ENCODE measurements at places on chromosomes 16 and 17.

DNA sequence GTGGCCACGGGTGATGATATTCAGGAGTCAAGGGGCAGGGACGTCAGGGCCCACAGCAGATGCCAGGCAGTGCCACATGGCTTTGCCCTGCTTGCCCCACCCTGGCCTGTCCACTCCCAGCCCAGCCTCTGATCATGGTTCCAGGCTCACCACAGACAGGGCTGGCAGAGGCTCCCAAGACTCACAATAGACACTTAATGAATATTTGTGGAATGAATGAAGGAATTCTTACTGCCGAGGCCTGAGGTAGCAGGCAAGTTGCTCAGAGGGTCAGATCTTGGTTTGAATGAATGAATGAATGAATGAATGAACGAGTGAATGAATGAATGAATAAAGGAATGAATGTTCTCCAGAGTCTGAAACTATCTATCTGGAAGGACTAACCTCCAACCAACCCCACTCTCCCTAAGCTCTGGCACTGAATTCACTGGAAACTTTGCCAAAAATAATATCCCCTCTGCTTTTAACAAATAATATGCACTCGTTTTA is 60.9 kb downstream of the RAI1 start:
- DNase-seq: no peak

- no peak for DNase-seq
These were observed 70.0 kb downstream of the RBBP6 start for GRCh38 chr16:24609417-24609739.

DNA sequence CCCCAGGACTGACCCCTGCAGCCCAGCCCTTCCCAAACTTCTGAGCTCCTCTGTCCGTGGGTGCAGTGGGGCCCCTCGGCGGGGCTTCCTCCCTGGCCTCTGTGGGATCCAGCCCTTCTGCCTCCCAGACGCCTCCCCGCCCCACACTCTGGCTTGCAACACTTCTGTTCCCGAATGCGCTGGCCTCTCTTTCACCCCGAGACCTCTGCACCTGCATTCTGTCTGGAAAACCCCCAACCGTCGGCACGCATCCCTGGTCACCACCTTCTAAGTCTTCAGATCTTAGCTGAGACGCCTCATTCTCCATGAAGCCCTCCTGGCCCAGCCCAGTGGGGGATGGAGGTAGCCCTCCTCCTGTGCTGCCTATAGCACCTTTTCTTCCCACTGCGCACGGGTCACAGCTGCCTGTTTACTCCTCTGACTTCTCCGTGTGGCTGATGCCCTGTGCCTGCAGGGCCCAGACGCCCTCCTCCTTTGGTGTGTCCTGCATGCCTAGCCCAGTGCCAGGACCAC is 26.4 kb downstream of the TMEM235 start:
- DNase-seq: peak; percentile 39

DNA sequence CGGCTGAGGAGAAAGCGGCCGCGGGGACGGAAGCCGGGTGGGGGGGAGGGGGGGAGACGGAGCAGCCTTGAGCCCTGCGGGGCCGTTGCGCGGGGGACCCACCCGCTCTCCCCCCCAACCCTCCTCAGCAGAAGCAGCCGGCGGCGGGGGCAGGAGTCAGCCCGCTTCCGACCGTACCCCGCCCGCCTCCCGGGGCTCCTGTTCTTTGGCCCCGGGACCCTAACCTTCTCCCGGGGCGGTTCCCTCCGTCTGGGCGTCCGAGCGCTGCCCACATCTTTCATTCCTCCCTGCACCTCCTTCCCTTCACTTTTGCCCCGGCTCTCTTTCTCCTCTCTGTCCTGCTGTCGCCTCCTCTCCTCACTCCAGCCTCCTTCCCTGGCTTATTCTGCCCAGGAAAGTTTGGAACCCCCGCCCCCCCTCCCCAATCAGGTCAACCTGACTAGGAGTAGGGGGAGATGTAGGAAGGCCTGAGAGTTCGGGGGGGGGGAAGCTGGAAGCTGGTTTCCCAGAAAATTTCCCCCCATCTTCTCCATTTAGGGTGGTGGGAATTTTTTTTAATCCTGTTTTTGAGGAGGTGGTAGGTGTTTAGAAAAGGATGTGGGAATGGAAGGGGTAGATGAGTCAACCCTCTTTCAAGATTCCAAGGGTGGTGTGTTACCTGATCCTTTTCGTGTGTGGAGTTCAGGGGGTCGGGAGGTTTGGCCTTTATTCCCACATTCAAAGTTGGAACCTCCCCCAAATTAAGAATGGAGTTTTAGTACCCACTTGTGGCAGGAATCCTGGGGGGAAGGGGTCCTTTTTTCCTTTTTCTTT is 427 bp upstream of the NLK start:
- DNase-seq: no peak

GRCh38 chr16:67165121-67166078 is 855 bp downstream of the HSF4 start:
- DNase-seq: no peak

- DNase-seq: peak; percentile 90
These were observed at the start of gene SLC12A4 for GRCh38 chr16:67968400-67969253. Gene SLC12A4, minus strand, starts transcription at chr16:67968637. Its CDS starts 84 bp downstream, at chr16:67968553.

DNA sequence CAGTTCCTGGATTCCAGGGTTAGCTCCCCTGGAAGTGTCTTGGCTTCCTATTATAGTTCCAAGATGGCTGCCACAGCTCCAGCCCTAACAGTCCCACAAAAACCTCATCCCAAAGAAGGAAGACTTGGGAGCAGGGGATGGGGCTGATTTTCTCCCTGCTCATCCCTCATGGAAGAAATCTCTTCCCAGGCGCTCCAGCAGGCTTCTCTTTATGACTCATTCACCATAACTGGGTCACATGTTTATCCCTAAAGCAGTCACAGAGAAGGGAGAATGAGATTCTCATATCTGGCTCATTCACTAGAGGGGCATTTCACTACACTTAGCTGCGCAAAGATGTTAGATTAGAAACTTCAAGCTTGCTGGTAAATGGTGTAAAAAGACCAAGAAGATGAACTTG is 206.5 kb upstream of the IRX3 start:
- DNase-seq: no peak

GRCh38 chr17:8924595-8924994 is 40.9 kb downstream of the PIK3R5 start:
- DNase-seq: no peak

DNA sequence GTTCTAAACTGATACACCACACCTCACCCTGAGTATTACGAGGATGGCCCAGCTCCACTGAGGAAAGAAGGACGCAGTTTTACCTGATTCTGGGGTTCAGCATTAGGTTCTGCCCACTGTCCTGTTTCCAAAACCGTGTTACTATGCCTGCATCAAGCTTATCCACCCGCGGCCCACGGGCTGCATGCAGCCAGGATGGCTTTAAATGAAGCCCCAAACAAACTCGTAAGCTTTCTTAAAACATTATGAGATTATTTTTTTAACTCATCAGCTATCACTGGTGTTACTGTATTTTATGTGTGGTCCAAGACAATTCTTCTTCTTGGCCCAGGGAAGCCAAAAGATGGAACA is 4.0 kb upstream of the CD300LG start:
- no peak for DNase-seq

GRCh38 chr16:19044769-19045168 is 22.6 kb upstream of the COQ7 start:
- DNase-seq: no peak

DNA sequence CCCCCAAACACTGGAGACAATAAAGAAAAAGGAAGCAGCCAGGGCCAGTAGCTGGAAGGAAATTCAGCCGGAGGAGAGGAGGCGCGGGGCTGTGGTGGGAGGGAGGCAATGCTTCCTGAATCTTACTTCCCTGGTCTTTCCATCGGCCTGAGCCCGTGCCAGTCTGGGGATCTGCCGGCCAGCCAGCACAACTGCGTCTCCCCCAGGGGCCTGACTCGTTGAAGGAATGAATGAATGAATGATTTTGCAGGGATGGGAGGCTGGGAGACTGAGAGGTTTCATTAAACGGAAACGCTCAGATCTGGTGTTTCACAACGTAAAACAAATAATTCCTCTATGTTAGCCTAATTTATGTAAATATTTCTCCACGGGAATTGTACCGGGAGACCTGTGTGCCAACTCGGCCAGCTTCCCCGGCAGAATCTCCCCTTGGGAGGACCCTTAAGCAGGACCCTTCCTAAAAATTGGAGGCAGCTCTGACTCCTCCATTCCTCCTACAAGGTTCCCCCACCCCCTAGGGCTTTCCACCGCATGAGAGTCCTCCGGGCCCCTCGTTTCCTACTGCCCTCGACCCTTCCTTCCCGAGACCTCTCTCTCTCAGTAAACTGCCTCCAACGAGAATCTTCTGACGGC is 1.3 kb upstream of the BAIAP2 start:
- no peak for DNase-seq

- no peak for DNase-seq
These were observed 25.5 kb downstream of the MYOCD start for GRCh38 chr17:12691173-12691572.

Measured in stimulated activated CD4-positive, alpha-beta T cell treated with anti-CD3 and anti-CD28 coated beads, Interleukin-1b, Interleukin-23, amount 100 ng/mL, for 48 hours (primary cell).